CMK (cell line): ENCODE measurements at places on chromosomes 5 and 9.

GRCh38 chr9:108582726-108583125 lies 273.1 kb downstream of the ACTL7B start:
- DNase-seq, result no peak

GRCh38 chr9:38038307-38039089 lies 30.5 kb downstream of the SHB start:
- no peak for DNase-seq

- no peak for DNase-seq
Observed at GRCh38 chr5:159073026-159073425, 26.7 kb downstream of the EBF1 start.

DNA sequence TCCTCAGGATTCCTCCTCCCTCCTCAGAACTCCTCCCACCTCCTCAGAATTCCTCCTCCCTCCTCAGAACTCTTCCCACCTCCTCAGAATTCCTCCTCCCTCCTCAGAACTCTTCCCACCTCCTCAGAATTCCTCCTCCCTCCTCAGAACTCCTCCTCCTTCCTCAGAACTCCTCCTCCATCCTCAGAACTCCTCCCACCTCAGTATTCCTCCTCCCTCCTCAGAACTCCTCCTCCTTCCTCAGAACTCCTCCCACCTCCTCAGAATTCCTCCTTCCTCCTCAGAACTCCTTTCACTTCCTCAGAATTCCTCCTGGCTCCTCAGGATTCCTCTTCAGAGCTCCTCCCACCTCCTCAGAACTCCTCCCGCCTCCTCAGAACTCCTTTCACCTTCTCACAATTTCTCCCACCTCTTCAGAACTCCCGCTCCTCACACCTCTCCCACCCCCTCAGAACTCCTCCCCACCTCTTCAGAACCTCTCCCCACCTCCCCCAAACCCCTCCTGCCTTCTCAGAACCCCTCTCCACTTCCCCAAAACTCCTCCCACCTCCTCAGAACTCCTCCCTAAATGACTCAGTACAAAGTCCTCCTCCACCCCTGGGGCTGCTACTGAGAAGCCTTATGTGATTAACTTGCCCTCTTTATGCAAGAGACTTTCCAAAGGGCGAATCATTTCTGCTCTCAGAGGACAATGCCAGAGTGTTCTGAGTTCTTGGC lies 23.2 kb downstream of the SLC46A2 start:
- DNase-seq, result no peak

DNA sequence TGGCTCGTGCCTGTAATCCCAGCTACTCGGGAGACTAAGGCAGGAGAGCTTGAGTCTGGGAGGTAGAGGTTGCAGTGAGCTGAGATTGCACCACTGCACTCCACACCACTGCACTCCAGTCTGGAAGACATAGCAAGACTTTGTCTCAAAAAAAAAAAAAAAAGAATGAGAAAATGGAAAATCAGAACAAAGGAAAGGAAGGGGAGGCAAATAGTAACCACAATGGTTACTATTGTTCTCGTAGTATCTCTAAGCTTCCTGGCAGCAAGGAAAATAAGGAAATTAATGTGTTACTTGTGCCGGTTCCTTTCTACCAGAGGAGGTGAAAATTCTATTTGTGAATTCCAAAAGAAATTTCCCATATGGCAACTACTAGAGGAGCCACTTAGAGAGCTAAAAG lies 48.5 kb upstream of the BNC2 start:
- no peak for DNase-seq
